ENCODE measurements at places on chromosomes 6 and 20.

DNA sequence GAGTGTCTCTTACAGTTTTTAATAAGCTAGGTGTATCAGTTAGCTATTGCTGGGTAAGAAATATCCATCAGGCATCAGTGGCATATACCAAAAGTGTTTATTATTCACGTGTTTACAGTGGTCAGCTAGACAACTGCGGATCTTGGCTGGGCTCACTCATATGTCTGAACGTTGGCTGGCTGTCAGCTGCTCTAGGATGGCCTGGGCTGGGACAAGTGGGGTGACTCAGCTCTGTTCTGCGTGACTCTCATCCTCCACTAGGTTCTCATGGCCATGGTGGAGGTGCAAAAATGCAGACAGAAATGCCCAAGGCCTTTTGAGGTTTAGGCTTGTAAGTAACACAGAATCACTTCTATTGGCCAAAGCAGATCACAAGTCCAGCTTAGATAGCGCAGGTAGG is 22.0 kb downstream of the ZNF341 start:
- no peak for DNase-seq

GRCh38 chr20:1163105-1163504 is 21.7 kb downstream of the TMEM74B start:
- no peak for DNase-seq

DNA sequence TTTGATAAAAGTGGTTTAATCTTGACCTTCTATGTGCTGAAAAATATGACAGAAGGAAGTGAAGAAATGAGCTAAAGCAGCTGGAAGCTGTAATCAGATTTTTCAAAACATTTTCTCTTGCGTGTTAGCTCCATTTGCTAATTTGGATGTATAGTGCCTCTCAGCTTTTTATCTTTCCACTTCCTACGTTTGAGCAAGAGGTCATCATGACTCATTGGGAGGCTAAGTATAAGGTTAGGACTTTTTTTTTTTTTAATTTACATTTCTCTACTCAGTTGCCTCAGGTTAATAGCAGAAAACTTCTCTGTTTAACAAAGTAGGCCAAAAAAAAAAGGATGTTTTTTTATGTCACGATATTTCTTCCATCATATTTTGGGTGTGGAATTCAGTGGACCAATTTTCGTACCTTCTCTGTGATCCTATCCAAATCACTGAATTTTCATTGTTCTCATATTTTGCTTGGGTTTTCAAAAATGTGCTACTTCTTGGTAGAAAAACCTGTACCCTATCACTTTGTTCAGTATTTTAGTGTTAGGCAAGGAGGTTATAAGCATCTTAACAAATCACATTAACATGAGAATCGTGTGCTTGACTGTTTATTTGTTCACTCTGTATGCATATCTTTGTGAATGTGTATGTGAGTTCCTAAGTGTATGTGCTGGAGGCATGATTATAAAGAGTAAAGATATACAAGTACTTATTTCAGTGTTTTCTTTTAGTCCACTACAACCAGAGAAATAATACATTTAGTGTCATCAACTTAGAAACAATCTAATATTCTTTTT is 1028.3 kb upstream of the EYS start:
- no peak for DNase-seq

DNA sequence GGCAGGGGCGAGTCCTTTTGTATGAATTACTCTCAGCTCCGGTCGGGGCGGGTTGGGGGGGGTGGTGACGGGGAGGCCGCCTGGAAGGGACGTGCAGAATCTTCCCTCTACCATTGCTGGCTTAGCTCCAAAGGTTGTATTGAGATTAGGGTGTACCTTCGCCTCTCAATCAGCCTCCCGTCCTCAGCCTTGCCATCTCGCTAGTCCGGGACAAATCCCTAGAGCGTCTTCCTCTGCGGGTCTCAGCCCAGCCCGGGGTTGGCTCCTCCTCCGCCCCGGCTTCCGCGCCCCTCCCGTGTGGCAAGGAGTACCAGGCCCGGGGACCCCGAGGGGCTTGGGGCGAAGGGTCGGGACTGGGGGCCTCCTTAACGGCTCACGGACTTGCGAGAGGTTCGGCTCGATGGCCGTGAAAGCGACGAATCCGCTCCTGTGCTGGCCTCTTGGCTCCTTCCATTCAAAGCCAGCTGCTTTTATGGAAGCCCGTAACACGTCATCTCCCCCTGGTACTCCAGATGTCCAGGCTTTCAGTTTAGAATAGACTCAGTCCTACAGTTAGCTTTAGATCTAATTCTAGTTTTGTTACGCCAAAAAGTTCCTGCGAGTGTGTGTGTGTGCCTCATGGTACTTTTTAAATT is 636 bp upstream of the EEF1A1 start:
- peak; percentile 82 for DNase-seq

- DNase-seq: peak; percentile 14
Observed at GRCh38 chr6:33080127-33081089, 4.6 kb downstream of the HLA-DPB1 start.

DNA sequence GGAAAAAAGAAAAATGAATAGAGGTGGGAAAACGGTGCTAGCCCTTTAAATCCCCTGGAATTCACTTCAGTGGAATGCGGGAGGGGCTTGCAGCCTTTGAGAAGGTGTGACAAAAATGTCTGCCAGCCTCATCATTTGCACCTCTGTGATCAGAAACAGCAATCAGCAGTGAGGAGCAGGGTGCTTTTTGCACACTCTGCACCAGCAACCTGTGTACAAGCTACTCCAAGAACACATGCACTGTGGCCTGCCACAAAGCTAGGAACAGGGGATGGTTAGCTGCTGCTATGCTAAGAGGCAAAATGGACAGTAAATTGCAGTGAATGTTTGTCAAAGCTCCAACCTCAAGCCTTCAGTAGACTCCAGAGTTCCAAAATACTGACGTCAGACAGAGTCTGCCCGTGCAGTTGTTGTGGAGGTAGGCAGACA is 29.7 kb downstream of the GINS1 start:
- no peak for DNase-seq

DNA sequence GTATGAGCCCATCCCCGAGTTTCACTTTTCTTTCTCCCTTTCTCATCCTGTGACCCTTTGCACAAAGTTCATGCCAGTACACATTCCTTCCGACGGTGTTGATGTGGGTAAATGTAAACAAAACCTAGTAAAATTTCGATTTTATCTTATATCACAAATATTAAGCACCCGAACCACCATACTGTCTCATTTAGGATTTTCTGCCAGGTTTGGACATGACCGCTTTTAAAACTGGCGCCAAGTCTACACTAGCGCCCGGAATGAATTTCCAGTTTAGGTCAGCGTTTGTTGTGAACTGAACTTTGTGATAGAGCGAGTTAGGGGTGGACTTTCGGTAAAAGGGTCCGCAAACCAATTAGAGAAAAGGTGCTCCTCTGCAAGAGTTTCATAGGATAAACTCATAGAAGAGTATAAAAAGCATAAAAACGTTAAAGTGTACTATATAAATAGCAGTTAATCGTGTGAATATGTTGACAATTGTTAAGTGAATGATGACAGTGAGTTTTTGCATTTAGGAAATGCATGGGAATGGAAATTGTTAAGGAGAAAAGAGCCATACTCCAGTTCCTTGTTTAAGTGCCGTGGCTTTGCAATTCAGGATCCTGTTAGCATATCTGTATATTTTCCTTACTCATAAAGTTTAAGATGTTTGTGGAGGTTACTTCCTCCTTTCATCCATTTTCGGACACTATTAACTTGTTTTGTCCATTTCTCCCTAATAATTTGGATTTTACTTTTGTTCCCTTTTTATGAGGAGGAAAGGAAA is 937 bp downstream of the AKAP7 start:
- DNase-seq: peak; percentile 36

GRCh38 chr6:14228571-14228970 is 111.0 kb downstream of the CD83 start:
- DNase-seq: no peak

- DNase-seq: no peak
Observed at GRCh38 chr20:36796117-36796516, 22.6 kb upstream of the DSN1 start.

DNA sequence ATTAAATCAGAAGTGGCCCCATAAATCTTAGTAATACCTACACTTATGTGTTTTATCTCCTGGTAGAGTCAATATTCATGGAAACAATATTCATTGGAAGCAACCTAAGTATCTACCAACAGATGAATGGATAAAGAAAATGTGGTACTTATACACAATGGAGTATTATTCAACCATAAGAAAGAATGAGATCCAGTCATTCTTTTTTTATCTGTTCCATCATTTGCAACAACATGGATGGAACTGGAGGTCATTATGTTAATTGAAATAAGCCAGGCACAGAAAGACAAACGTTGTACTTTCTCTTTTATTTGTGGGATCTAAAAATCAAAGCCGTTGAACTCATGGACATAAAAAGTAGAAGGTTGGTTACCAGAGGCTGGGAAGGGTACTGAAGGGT is 268.5 kb downstream of the ZFAND3 start:
- no peak for DNase-seq

- no peak for DNase-seq
Observed at GRCh38 chr20:40657526-40657925, 31.5 kb downstream of the MAFB start.

GRCh38 chr20:52060794-52061714 is 130.5 kb downstream of the ZFP64 start:
- no peak for DNase-seq

GRCh38 chr20:45545754-45546453 is 1.3 kb downstream of the EPPIN start:
- no peak for DNase-seq

DNA sequence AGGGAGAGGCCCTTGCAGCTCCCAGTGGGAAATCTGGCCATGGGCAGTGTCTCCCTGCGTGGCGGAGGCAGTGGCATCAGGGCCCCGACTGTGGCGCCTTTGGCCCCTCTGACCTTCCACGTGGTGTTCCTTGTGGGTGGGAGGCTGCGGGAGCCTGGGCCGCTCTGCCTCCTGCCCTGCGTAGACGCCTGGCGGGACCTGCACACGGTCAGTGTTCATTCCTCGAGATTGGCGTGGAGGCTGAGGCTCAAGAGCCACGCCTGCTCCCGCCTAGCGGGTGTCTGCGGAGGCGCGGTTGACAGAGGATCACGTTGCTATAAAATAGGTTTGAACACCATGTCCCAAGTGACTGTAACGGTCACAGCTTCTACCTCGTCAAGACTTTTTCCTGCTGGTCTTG is 14.0 kb downstream of the COL9A3 start:
- no peak for DNase-seq

- no peak for DNase-seq
Observed at GRCh38 chr20:40536808-40537207, 152.2 kb downstream of the MAFB start.

DNA sequence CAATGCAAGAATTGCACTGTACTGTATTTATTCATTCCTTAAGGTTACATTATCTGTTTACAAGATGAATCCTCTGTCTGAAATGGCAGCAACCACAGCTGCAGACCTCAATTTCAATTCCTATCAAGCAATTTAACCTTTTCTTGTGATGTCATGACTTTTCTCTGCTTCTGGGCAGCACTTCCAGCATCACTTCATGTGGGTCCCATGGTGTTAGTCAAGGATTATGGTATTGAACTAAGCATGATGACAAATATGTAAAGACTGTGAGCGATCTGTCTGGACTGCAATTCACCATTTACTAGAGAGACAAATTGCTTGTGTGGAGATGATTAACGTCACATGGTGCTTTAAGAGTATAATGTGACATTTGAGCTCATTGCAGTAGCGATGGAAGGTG is 90.5 kb upstream of the CCN2 start:
- DNase-seq: no peak

GRCh38 chr6:43977404-43978111 is 149.7 kb downstream of the MRPL14 start:
- DNase-seq: no peak

GRCh38 chr6:27892649-27893058 is 19.5 kb downstream of the OR2B2 start:
- no peak for DNase-seq

DNA sequence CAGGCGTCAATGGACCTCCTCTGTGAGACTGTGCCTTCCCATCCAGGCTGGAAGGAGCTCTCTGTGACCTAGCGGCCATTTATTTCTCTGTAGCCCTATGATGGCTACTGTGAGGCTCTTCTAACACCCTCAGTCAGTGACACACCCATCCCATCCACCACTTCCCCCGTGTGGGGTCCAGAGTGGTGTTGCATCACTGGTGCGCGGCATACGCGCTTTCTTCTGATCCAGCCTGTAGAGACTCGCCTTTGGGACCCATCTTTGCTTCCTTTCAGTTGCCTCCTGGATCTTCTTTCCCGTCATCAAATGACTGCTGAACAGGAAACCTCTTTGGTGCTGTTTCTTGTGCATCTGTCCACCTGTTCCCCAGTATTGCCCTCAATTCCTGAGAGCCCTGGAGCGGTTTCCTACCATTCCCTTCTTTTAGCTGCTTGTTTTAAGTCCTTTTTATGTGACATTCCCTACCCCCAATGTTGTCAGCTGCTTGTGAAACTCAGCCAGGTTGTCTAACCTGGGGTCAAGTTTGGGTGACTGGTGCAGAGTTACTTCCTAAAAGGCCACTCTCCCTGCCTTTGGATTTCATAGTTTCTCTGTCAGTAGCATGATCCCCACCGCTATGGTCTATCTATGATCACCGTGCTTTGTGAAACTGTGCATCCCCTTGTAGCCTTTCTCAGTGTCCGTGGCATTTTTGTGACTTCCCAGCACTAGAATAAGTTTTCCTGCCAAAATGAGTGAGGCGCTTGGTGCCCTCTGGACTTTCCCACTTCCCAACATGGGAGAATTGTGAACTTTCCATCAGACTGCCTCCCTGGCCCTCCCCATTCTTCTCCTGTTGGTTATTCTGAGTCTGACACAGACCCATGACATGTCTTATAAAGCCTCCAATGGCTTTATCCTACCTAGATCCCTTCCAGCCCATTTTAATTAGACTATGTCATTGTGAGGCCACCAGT is 5.7 kb downstream of the PRR3 start:
- no peak for DNase-seq

DNA sequence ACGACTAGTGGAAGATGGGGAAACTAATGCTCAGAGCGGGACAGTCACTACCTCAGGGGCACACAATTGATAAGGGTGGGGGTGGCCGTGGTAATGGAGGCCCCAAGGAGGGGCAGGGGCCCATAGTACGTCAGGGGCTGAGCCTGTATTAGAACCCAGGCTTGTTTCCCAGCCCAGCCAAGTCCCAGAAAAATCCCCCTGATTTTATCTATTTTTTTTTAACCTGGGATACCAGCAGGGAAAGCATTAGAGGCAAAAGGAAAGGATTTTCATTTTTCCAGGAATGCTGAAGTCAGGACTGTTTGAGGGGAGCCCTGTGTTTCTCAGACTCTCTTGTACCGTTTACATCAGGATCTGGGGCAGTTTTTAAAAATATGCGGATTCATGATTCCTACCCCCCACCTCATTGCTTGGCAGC is 382 bp downstream of the MYH7B start:
- DNase-seq: no peak

DNA sequence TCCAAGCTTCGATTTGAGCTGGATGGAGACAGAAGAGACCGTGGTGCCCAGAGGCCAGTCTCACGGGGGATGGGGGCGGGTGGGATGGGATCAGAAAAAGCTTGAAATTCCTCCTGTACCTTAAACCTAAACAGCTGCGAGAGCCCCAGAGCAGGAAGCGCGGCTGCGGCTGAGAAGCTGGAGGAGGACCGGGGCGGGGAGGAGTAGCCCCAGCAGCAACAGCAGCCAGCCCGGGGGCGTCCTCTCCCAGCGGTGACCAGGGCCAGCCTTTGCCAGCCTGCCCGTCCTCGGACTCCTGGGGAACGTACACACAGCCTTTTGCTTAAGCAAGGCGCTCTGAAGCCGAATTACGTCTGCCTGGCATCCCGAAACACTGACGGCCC is 17.4 kb upstream of the PRDM13 start:
- DNase-seq: no peak

GRCh38 chr6:141968632-141969031 is 164.1 kb upstream of the GJE1 start:
- no peak for DNase-seq
